Mesendoderm (in vitro differentiated cells): ENCODE measurements at places on chromosomes 16 and 17.

DNA sequence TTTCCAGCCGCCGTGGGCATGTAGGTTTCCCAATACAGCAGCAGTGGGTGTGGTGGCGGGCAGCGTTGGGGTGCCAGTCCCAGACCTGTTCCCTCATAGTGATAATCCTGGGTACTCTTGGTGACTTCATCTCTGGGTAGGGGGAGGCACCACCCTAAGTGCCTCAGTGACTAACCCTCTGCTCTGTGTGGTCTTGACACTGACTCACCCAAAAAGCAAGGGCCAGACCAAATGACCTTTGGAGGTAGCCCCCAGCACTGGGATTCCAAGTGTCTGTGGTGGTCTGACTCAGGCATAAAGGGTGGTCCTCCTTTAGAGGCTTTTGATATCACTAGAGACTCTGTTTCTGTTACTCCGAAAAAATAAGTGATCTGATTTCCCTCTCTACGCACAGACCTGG, 908 bp downstream of the CALB2 start:
- no peak for DNase-seq
- no peak overlapping the region for H3K4me3 ChIP-seq
- no peak overlapping the region for H3K27ac ChIP-seq
- no peaks in the 10 kb centered on the region for H3K36me3 ChIP-seq
- no peaks in the 10 kb centered on the region for H3K27me3 ChIP-seq
- H3K4me1 ChIP-seq, result no peaks in the 10 kb centered on the region

DNA sequence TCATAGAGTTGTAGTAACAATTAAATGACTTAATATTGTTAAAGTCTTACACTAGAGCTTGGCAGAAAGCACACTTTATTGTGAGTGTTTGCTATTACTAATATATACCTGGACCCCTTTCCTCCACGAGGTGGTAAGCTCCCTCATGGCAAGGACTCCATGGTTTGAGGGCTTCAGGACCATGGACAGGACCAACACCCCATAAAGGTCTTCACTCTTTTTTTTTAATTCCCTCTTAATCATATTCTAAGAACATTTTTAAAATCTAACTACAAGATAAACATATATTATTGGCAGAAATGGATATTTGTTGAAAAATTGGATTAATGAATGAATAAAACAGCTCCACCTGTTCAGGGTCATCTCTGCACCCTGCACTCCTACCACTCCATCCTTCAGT, 154.5 kb downstream of the CBLN1 start:
- H3K27me3 ChIP-seq, result no peaks in the 10 kb centered on the region
- no peak overlapping the region for H3K27ac ChIP-seq
- H3K36me3 ChIP-seq, result no peaks in the 10 kb centered on the region
- no peak overlapping the region for H3K4me3 ChIP-seq
- H3K4me1 ChIP-seq, result no peaks in the 10 kb centered on the region
- DNase-seq, result peak; percentile 50

- no peak overlapping the region for H3K4me3 ChIP-seq
- peaks cover 7% of the 10 kb centered on the region for H3K27me3 ChIP-seq
- H3K36me3 ChIP-seq, result no peaks in the 10 kb centered on the region
- H3K27ac ChIP-seq, result no peak overlapping the region
Observed at GRCh38 chr16:62036802-62037135, 531 bp upstream of the CDH8 start.

DNA sequence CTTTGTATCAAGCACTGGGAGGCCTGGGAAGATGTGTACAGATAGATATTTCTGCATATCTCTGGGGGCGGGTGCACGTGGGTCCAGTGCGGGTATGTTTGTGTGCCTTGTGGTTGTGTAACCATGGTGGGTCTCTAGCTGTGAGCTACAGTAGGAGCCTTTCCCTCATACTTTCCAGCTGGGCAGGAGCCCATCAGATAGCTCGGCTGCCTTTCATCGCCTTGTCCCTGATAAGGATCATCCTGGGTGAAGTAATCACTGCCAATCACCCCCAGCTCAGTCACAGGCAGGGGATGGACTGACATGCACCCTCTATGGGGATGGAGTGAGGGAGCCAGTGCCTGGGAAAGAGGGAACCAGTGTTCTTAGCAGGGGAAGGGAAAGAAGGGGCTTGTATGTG, 3.2 kb upstream of the SCRN2 start:
- no peaks in the 10 kb centered on the region for H3K36me3 ChIP-seq
- H3K4me1 ChIP-seq, result peaks cover 11% of the 10 kb centered on the region
- H3K4me3 ChIP-seq, result no peak overlapping the region
- H3K27ac ChIP-seq, result no peak overlapping the region

DNA sequence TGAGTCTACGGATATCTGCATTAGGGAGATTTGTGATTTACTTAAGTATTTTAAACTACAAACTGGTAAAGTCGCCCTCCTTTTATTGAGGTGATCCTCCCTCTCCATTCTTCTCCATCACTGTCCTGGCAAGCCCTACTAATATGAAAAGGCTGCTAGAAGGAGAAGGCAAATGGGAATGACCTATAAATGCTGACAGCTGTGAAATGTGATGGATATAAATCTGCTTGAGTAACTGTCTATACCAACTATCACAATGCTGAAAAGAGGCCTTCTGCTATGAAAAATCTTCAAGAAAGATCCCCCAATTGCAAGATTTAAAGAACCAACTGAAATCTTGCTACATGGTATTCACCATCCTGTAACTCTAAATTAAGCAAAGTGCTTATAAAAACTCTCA, 15.5 kb downstream of the DNAJC7 start:
- peaks cover 10% of the 10 kb centered on the region for H3K36me3 ChIP-seq
- no peak for DNase-seq
- no peak overlapping the region for H3K27ac ChIP-seq
- no peaks in the 10 kb centered on the region for H3K4me1 ChIP-seq
- no peaks in the 10 kb centered on the region for H3K27me3 ChIP-seq

- H3K4me1 ChIP-seq, result no peaks in the 10 kb centered on the region
- no peak overlapping the region for H3K4me3 ChIP-seq
- no peaks in the 10 kb centered on the region for H3K36me3 ChIP-seq
- peak; percentile 53 for DNase-seq
- H3K27ac ChIP-seq, result no peak overlapping the region
Observed at GRCh38 chr17:6843241-6843880, 11.8 kb upstream of the TEKT1 start.

DNA sequence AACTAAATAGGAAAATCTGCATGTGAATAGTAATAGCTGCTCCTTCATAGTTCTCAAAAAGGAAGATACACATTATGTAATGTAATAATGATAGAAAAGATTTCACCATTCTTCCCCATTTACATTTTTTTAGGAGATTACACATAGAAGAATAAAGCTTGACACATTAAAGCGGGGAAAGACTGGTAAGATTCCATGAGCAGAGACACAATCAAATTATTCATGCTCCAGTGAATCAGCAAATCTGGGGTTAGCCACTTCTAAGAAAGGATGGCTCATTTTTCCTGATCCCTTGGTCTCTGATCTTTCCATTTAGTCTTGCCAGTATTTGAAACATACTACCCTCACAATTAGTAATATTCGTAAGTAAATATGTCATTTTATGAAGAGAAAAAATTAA, 81.9 kb downstream of the CA4 start:
- no peaks in the 10 kb centered on the region for H3K4me1 ChIP-seq
- no peak overlapping the region for H3K27ac ChIP-seq
- no peak overlapping the region for H3K4me3 ChIP-seq
- no peaks in the 10 kb centered on the region for H3K27me3 ChIP-seq
- no peaks in the 10 kb centered on the region for H3K36me3 ChIP-seq

DNA sequence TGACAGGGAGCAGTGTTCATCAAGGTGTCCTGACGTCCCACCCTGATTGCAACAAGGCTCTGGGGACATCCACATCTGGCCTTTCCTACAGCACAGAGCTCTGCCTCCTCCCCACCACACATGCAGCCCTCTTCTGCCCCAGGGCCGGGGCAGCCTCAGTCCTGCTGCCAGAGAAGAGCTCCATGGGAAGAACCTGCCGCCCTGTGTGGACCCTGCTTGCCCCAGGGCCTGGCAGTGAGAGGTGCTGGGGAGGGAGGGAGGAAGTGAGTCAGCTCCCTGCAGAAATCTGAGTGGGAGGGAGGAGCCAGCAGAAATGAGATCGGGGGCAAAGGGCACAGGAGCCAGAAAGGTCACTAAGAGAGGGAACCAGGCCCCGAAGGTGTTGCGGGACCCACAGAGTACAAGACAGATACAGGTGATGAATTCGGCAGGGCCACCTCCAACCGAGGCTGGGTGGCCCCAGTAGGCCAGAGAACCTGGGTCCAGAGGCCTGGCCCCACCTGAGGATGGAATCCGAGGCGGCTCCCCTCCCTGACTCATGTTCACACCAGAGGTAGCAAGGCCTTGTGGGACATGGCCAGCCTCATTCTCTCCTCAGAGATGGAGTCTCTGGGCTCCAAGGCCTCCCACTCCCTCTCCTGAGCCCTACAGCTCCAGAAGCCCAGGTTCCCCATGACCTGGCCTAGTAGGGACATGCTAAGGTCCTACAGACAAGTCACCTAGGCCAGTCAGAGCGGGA, 24.8 kb downstream of the MYO18A start:
- H3K27me3 ChIP-seq, result no peaks in the 10 kb centered on the region
- no peaks in the 10 kb centered on the region for H3K36me3 ChIP-seq
- H3K4me3 ChIP-seq, result no peak overlapping the region
- peaks cover 25% of the 10 kb centered on the region for H3K4me1 ChIP-seq
- peak; percentile 86 for DNase-seq

DNA sequence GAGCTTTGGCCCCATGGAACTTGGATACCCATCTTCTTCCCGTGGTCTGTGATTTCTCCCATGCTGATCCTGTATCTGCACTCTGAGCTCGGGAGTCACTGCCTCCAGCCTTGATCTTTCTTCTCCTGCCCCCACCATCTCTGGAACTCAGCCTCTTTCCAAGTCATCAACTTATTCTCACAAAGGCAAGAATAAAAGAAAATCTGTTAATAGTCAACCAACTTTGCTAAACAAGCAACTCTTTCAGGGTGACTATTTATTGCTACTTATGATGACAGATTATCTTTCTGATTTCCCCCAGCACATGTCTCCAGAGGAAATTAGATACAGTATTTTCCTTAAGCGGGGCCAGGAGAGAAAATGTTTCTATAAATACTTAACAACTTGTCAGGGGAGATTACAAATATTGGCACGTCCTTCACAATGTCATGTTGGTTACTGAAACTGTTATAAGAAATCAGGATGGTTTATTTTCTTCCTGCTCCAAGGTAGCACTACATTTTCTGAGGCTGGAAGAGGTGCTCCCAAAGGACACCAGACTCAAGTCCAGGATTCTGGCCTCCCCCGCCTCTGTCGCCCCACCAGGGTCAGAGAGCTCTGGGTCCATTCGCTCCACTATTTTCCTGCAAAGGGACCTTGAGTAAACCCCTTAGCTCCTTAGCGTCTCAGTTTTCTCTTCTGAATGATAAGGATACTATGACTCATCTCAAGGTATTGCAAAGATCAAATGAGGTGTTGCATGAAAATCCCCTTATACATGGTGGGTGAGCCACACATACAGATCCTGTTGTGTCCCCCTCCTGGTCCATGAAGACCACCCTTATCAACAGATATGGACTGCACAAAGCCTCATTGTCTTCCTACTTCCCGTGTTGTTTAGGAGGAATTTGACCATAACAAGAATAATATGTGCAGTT, 205.2 kb upstream of the WSCD1 start:
- H3K4me1 ChIP-seq, result no peaks in the 10 kb centered on the region
- DNase-seq, result peak; percentile 23
- H3K27ac ChIP-seq, result no peak overlapping the region
- no peaks in the 10 kb centered on the region for H3K27me3 ChIP-seq
- H3K36me3 ChIP-seq, result no peaks in the 10 kb centered on the region
- no peak overlapping the region for H3K4me3 ChIP-seq

DNA sequence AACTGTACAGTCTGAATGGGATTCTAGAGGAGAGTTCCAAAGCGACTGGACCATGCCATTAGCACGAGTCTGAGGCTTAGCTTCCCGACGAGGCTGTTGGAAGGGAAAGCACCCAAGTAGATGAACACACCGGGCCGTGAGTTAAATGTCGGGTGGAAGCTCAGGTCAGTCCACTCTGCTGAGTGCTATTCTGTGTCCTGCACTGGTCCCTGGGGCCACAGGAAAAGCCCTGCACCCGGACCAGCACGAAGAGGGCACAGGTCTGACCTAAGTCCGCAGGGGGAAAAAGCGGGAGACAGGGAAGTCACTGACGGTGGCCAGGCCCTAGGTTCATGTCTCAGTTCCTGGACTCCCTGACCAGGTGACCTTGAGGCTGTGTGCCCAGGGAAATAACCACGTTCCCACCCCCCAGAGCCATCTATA, 44.1 kb upstream of the RBFOX3 start:
- no peak overlapping the region for H3K27ac ChIP-seq
- H3K4me1 ChIP-seq, result no peaks in the 10 kb centered on the region
- H3K4me3 ChIP-seq, result no peak overlapping the region
- H3K27me3 ChIP-seq, result no peaks in the 10 kb centered on the region
- no peaks in the 10 kb centered on the region for H3K36me3 ChIP-seq
- no peak for DNase-seq

GRCh38 chr17:45948881-45949624, 50.0 kb upstream of the STH start:
- peak; percentile 86 for DNase-seq
- H3K27me3 ChIP-seq, result no peaks in the 10 kb centered on the region
- H3K36me3 ChIP-seq, result no peaks in the 10 kb centered on the region
- peaks cover 5% of the 10 kb centered on the region for H3K4me1 ChIP-seq
- H3K4me3 ChIP-seq, result no peak overlapping the region
